NCI-H774 (cell line): ENCODE measurements at places on chromosomes 2 and 18.

GRCh38 chr2:75563591-75563990 is 2.9 kb upstream of the EVA1A start:
- DNase-seq: no peak

DNA sequence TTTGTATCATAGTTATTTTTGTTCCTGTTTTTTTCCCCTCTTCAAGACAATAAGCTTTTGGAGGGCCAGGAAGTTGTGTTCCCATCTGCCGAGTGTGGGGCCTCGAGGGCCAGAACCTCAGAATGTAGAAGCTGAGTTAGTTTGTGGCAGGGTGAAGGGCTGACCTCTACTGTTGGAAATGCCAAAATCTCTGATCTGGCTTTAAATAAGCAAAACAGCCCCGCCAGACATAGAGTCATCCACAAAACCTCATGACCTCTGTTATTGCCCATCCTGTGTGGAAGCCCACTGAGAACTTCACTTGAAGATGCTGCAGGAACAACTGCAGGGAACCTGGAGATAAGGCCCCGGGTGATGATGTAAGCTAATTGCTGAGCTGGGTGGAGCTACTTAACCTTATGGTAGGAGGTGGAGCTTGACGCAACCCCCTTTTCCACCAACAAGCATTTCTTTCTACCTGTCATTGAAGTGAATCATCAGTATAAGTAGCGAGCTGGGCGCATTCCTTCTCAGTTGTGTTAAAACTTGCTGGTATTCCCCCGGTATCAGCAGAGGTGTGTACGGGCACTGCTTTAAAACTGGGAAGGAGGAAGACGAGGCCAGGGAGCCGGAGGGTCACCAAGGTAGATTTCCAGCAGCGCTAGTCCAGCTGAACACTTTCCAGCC is 177.2 kb downstream of the NEDD4L start:
- no peak for DNase-seq

DNA sequence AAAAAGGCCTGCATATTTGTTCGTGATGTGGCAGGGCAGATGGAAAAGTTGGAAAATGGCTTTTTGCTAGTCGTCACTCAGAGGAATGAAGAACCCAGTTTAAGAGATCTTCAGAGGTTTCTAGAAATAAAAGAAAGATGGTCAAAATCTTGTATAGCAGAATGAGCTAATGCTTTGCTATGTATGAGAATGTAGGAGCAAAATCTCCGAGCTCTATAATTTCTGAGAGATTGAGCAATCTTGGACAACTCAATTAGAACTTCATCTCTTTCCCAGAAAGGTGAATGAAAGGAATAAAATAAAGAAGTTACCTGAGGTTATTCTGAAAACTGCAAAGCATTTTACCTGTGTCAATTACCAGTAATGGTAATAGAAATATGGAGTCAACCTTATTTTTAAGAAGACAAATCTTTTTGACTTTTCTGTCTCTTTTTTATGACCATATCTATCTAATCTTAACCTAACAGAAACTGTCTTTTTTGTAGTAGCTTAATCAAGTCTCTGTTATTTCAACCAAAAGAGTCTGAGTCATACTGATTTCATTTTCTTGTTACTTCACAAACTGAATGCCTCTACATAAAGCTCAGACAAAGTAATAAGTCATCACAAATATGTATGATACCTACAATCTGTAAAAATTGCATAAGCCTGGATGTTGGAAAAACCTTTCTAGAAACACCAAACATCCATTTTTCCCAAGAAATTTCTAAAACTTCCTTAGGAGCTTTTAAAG is 32.5 kb downstream of the CCDC68 start:
- DNase-seq: no peak

DNA sequence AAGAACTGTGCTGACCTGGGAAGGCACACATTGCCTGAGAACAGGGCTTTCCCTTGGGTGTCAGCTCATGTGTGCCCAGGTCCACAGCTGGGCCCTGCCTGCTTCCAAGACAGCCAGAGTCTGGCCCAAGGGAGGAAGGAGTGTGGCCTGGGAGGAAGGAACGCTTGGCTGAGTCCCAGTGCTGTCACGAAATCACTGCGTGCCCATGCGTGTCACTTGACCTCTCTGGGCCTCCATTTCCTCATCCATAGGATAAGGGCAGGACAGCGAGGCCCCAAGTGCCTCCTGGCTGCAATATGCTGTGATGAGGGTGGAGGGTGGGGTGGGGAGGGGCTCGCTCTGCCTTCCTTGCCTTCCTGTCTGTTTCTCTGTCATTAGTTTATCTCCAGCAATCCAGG is 642 bp upstream of the KCNK3 start:
- no peak for DNase-seq

DNA sequence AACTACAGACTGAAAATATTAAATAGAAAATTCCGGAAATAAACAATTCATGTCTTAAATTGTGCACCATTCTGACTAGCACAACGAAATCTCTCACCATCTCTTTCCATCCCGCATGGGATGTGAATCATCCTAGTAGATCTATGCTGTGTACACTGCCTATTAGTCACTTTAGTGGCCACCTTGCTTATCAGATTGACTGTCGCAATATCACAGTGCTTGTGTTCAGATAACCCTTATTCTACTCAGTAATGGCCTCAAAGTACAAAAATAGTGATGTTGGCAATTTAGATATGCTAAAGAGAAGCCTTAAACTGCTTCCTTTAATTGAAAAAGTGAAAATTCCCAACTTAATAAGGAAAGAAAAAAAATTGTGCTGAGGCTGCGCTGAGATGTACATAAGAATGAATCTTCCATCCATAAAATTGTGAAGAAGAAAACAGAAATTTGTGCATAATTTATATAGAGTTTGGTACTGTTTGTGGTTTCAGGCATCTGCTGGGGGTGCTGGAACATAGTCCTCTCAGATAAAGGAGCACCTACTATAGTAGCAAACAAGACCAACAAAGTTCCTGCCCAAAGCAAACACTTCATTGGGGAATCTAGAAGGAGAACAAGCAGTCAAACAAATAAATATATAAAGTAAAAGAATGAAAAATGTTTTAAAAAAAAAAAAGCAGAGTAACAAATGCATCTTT is 12.0 kb downstream of the PSMD1 start:
- DNase-seq: no peak
